ENCODE measurements at places on chromosomes 6 and 20. TPM values are rescaled to one million over a fixed set of nuclear protein-coding genes. Genes with fewer than 3 reads are reported as not detected.

UBE2V1 gene
- 75.9 TPM for total RNA-seq

SUMO4 gene
- 0.19 TPM for total RNA-seq

RPP40 gene
- 17.5 TPM for total RNA-seq

SNAP91 gene
- not detected for total RNA-seq

SLC32A1 gene
- total RNA-seq: not detected

PRL gene
- total RNA-seq: not detected

TMEM242 gene
- total RNA-seq: 3.6 TPM

OXT gene
- total RNA-seq: not detected

VWA7 gene
- total RNA-seq: 0.10 TPM

RAET1E gene
- 0.06 TPM for total RNA-seq

PTPN1 gene
- total RNA-seq: 16.9 TPM

SLC16A10 gene
- not detected for total RNA-seq

SLC13A3 gene
- 2.5 TPM for total RNA-seq

CST4 gene
- total RNA-seq: not detected

TMEM14B gene
- 45.9 TPM for total RNA-seq

BPI gene
- not detected for total RNA-seq

OR2B6 gene
- total RNA-seq: not detected

CFB gene
- total RNA-seq: 56.5 TPM

MOCS1 gene
- total RNA-seq: 18.9 TPM

MEI4 gene
- not detected for total RNA-seq

DCBLD1 gene
- total RNA-seq: 13.5 TPM

LY86 gene
- total RNA-seq: not detected

Measured in cardiac ventricle fibroblast (primary cell).